Activated CD4-positive, alpha-beta T cell treated with anti-CD3 and anti-CD28 coated beads for 36 hours (primary cell): ENCODE measurements at places on chromosomes 6 and 20. TPM values are rescaled to one million over a fixed set of nuclear protein-coding genes. Genes with fewer than 3 reads are reported as not detected.

MMUT gene
- total RNA-seq, result 10.5 TPM

ATAT1 gene
- 7.1 TPM for total RNA-seq

TCP11 gene
- total RNA-seq, result not detected

DLL1 gene
- total RNA-seq, result 0.91 TPM

PLCB1 gene
- total RNA-seq, result 1.4 TPM

CGA gene
- total RNA-seq, result not detected

PLEKHG1 gene
- total RNA-seq, result 11.6 TPM

MOXD1 gene
- total RNA-seq, result not detected

NHLRC1 gene
- total RNA-seq, result 0.16 TPM

TINAG gene
- not detected for total RNA-seq
